ENCODE measurements at places on chromosomes 5 and 9.

DNA sequence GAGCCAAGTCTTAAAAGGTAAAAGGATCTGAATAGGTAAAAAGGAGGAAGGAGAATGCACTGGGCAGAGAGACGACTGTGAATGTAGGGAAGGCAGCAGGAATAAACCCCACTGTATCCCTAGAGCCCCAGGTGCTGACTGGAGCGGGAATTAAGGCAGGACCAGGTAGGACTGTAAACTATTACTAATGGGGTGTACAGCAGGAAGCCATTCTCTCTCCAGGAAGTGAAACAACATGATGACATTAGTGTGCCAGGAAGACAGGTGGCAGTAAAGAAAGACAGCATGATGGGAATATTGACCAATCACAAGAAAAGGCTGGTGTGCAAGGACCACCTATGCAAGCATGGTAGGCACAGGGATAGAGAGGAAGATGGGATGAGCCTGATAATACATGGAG lies 433.0 kb downstream of the DNAH5 start:
- DNase-seq: no peak

GRCh38 chr5:133697536-133698258 lies 85.4 kb upstream of the FSTL4 start:
- DNase-seq: no peak

DNA sequence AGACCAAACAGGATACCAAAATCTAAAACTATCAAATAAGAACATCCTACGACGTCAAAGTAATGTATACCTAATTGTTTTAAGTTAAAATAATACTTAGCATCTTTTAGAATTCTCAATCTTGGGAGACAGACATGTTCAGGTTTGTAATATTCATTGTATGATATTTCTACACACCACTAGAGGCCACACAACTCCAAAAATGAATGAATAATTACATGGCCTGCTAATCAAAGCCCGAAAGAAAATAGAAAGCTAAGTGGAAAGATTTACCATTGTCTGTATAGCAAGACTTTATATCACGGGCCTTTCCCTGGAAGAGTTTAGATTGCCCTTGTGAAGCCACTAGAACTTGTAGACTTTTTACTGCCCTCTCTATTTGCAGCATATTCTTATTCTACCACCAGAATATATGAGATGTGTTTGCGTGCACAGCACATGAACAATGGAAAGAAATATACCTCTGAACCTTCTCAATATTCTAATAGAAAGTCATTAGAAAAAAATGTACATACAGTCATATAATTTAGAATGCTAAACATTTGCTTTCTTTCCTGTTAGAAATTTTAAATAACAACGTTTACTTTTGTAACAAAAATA lies 380.1 kb upstream of the NUDT12 start:
- DNase-seq: no peak

DNA sequence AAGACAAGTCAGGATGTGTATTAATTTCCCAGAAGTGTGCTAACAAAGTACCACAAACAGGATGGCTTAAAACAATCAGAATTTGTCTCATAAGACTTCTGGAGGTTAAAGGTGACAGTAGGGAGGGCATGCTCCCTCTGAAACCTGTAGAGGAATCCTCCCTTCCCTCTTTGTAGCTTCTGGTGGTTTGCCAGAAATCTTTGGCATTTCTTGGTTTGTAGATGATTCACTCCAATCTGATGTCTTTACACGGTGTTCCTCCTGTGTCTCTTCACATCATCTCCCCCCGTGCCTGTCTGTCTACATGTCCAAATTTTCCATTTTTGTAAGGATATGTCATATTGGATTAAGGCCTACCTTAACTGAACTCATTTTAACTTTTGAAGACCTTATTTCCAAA lies 471.5 kb downstream of the ZNF608 start:
- DNase-seq: no peak

GRCh38 chr9:36138901-36139300 lies 2.4 kb downstream of the GLIPR2 start:
- DNase-seq: no peak

DNA sequence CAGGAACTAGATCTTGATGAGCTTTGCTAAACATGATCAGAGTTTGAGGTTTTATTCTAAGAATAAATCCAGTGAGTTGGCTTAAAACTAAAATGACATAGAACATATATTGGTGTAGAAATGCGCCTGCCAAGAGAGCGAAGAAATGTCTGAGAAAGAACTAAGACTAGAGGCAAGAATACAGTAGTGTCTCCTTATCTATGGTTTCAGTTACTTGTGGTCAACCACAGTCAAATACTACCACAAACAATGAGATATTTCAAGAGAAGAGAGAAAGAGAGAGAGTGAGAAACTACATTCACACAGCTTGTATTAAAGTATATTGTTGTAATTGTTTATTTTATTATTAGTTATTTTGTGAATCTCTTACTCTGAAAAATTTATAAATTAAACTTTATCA lies 254.4 kb upstream of the CDH10 start:
- DNase-seq: no peak

DNA sequence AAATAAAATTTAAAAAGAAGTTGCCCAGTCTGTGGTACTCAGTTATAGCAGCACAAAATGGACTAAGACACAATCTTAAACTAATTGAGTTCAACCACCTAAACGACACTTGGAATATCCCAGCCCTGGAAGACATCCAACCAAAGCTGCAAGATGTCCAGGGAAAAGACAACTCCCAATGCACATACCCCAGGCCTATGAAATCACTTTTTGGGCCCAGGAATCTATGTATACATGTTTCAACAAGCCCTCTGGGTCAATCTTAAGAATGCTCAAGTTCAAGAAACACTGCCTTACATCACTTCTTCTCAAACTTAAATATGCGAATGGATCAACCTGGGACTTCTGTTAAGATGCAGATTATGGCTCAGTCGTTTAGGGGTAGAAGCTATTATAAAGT lies 148.6 kb downstream of the ELAVL2 start:
- no peak for DNase-seq

GRCh38 chr5:81359108-81359507 lies 34.8 kb downstream of the ACOT12 start:
- no peak for DNase-seq

GRCh38 chr5:79149433-79149832 lies 37.8 kb downstream of the BHMT start:
- DNase-seq: no peak

GRCh38 chr5:96083361-96083881 lies 121.8 kb upstream of the ELL2 start:
- DNase-seq: no peak

- no peak for DNase-seq
These were observed 12.8 kb upstream of the MACIR start for GRCh38 chr5:103245761-103246160.

DNA sequence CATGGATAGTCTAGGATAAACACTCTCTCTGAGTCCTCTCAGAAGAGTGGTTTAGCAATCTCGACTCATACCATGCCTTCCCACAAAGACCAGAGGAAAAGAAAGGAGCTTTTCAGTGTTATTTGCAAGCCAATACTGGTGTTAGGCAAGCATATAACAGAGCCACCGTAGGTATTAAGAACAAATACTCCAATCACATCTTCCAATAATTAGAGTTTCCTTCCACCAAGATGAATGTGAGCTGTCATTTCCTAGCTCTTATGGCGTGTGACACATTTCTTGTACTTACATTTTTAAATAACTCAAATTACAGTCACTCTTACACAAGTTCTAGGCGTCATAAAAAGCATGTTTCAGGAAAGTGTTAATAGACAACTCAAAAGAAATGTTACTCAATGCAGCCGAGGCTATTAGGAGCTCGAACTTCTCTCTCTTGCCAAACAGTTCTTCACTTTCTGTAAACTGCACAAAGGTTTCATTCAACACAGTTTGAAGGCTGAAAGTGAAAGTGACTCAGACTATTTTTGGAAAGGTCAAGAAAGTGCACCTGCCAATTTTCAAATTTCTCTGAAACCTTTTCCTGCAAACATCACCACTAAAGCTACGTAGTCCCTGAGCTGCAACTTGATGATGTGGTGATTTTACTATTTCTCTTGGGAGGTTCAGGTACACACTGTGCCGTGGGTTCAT lies 153.8 kb downstream of the AUH start:
- DNase-seq: no peak

DNA sequence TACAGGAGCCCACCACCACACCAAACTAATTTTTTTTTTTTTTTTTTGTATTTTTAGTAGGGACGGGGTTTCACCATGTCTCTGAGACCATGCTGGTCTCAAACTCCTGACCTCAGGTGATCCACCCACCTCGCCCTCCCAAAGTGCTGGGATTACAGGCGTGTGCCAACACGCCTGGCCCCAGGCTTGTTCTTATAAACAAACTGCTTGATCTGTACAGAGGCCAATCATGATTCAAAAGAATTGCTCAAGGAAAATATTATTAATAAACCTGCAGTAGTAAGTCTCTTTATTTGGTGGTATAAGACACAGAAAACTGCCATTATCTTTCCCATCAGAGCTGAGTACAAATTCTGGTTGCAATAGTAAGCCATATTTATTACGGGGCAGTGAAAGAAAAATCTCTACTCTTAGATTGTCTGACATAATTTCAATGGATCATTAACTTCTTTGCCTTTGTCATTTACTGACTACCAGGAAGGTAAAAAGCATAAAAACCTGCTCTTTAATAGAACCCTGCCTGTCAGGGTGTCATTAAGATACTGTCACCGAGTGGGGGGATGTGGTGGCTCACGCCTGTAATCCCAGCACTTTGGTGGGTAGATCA lies 33.3 kb downstream of the RASEF start:
- DNase-seq: no peak

DNA sequence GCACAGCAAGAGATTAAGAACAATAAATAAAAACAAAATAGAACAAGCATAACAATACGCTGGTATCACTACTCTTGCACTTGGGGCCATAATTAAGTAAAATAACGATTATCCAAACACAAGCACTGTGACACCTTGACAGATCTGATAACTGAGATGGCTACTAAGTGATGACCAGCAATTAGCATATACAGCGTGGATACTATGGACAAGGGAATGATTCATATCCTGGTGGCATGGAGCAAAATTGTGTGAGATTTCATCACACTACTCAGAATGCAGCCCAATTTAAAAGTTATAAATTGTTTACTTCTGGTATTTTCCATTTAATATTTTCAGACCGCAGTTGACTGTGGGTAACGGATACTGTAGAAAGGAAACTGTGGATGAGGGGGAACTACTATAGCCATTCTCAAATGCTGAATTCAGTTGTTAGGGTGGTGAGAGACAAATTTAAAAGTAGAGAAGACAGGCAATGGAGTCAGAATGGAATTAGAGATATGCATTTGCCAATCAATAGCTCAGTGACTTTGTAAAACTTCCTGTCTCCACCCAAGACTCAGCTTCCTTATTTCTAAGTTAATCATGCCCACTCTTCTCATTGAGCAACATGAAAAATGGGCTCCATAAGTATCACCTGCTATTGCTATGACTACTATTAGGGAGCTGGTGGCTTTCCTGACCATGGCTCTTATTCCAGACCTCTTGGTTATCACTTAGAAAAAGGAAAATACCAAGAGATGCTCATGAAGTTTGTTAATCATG lies 300.8 kb downstream of the TRIM32 start:
- no peak for DNase-seq

GRCh38 chr9:34809504-34810186 lies 99.7 kb upstream of the CCL21 start:
- no peak for DNase-seq

GRCh38 chr5:50299896-50300295 lies 141.2 kb downstream of the EMB start:
- DNase-seq: no peak

- DNase-seq: no peak
These were observed 539 bp downstream of the POC5 start for GRCh38 chr5:75716715-75717081.

- DNase-seq: no peak
These were observed 251.6 kb upstream of the PTGER4 start for GRCh38 chr5:40428126-40428525.

DNA sequence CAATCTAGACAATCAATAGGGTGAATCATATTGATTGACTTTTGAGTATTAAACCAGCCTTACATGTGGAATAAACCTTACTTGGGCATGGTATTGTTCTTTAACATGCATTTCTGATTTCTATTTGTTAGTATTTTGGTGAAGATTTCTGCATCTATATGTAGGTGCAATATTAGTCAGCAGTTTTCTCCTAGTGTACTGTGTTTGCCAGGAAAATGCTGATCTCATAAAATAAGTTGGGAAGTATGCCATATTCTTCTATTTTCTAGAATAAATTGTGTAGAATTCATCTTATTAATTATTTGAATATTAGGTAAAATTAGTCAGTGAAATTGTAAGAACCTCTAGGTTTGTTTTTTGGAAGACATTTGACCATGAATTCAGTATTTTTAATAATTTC lies 38.4 kb downstream of the ANXA2R start:
- DNase-seq: no peak

GRCh38 chr5:87125766-87126165 lies 141.9 kb upstream of the RASA1 start:
- DNase-seq: no peak

GRCh38 chr5:142289708-142290576 lies 34.9 kb downstream of the SPRY4 start:
- no peak for DNase-seq

DNA sequence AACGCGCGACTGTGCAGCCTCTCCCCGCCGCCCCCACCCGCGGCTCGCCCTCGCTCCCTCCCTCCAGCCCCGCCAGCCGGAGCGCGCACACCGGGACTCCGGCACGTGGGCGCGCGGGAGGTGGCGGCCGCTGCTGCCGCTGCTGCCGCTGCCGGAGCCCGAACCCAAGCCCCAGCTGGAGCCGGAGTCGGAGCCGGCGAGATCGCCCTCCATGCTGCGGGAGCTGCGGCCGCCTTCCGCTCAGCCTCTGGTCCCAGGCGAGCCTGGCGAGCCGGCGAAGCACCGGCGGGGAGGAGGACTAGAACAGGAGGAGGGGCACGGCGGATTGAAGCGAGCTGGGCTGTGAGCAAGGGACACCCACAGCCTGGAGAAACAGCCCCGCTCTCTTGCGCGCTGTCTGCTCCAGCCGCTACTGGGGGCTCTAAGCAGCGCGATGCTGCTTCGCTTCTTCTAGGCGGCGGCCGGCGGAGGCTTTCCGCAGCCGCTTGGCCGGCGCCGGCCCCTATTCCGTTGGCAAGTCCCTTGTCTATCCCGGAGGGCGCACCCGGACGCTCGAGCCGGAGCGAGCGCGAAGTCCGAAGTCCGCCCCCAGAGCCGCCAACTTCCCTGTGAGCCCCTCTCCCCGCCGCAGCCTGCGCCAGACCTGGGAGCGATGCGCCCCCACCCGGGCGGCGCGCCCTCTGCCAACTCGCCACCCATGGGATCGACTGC lies 598.7 kb upstream of the SGCD start:
- no peak for DNase-seq

- no peak for DNase-seq
These were observed 5.5 kb upstream of the COL27A1 start for GRCh38 chr9:114149765-114150340.

Measured in activated T-cell treated with anti-CD3 and anti-CD28 coated beads for 48 hours (primary cell).